ENCODE measurements at places on chromosomes 11 and 22. TPM values are rescaled to one million over a fixed set of nuclear protein-coding genes. Genes with fewer than 3 reads are reported as not detected.
A peak's percentile ranks its signal among the peaks of the same experiment; 100 is the strongest.

Gene IFITM1
- total RNA-seq = 14.3 TPM

Gene HTATIP2
- total RNA-seq = 33.9 TPM

GRCh38 chr22:37581504-37581903, 1.6 kb upstream of the LGALS2 start:
- DNase-seq = no peak

- peak; percentile 50 for DNase-seq
Measured at GRCh38 chr11:2886191-2886894, 768 bp upstream of the CDKN1C start.

DNA sequence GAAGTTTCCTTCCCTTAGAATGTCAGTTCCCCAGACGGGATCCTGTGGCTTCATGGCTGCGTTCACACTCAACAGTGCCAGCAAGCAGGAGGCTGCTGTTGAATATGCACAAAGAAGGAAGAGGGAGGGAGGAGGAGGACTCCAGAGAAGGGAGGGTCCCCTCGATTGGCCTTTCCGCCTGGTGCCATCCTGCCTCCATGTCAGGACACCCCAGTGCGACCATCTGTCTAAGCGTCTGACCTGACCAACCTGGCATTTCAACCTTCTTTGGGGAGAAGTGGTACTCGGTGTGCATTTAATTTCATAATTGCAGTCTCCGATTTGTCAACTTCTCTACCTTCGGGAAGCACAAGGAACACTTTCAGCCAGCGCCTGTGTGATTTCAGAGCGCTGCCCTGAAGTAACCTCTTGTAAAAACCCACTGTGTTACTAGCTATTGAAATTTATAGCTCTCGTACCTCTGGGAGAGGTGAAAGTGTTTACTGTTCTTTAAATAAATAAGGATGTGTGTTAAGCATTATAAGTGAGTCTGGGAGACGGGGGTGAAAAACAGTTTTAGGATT, 1491.9 kb downstream of the TBC1D22A start:
- DNase-seq = no peak

- DNase-seq = no peak
Measured at GRCh38 chr11:116207421-116208141, 565.2 kb downstream of the BUD13 start.
